Renal cortex interstitium (tissue), 15 donors: ENCODE measurements at places on chromosomes 6 and 20. TPM values are rescaled to one million over a fixed set of nuclear protein-coding genes. Genes with fewer than 3 reads are reported as not detected.

Gene REPS1
- polyA plus RNA-seq, result 75.4 TPM

Gene ARFGAP1
- polyA plus RNA-seq, result 76.1 TPM

Gene LCA5
- 11.0 TPM for polyA plus RNA-seq

Gene KCNQ5
- 0.22 TPM for polyA plus RNA-seq

Gene DACT2
- polyA plus RNA-seq, result 22.6 TPM

GRCh38 chr6:147054871-147055270 lies 149.3 kb upstream of the STXBP5 start:
- DNase-seq, result no peak

DNA sequence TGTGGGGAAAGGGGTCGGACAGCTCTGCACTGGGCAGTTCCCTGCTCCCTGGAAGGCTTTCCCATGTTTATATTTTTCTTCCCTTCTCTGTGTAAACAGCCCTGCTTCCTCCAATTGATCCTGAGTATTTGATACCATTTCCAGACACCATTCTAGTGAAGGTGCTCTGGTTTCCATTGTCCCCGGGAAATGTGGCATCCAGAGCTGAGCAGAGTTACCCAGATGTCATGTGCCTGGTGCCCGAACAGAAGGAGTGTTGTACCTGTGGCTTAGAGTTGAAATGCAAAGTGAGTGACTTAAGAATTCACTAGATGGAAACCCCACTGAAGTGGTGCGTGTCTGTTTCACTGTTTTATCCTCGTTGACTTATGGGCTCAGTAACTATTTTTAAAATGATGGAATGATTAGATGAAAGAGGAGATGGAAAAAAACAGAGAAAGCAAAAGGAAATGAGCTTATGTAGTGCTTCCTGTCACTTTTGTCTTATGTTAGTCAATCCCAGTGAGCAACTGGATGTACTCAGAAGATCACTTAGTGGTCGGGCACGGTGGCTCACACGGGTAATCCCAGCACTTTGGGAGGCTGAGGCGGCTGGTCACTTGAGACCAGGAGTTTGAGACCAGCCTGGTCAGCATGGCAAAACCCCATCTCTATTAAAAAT lies 83.8 kb downstream of the SASH1 start:
- no peak for DNase-seq

- no peak for DNase-seq
Observed at GRCh38 chr6:3457710-3458602, 1.1 kb upstream of the SLC22A23 start.

GRCh38 chr6:129790785-129791184 lies 70.3 kb downstream of the TMEM244 start:
- DNase-seq, result no peak

- DNase-seq, result no peak
Observed at GRCh38 chr20:37007898-37008649, 56.6 kb upstream of the SAMHD1 start.

GRCh38 chr6:34474754-34475153 lies 8.9 kb downstream of the PACSIN1 start:
- DNase-seq, result no peak

- no peak for DNase-seq
Observed at GRCh38 chr20:1588533-1589460, 31.0 kb downstream of the SIRPB1 start.

DNA sequence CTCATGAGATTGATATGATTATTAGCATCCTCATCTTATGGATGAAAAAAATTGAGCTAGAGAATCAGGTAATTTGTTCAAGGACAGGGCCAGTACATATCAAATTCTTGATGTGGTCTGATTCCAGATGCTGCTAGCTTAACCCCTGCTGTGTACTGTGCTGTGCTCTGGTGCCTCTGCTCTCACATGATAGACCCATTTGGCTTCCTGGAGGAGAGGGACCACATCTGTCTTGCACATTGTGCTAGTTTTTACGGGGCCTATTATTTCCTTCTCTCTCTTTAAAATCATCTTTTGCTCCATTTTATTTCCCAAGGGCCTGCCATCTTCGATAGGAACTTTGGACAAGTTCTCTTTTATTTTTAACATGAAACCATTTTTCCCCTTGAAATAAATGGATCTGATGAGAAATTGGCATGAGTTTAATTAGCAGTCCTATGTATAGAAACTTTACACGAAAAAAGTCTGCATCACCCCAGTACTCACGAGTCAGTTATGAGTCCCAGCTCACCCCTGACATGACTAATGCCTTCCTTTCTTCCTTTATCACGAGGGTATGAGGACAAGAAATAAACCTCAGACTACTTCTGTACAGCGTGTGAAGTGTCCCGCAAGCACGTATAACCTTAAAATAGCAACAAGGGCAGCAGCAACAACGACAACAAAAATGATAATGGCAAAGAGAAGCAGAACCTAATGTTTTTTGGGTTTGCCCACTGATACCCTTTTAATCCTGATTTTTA lies 26.5 kb downstream of the CD109 start:
- no peak for DNase-seq

GRCh38 chr6:105790635-105791034 lies 295.5 kb upstream of the PRDM1 start:
- no peak for DNase-seq

GRCh38 chr6:89807581-89807980 lies 12.0 kb downstream of the MDN1 start:
- no peak for DNase-seq

DNA sequence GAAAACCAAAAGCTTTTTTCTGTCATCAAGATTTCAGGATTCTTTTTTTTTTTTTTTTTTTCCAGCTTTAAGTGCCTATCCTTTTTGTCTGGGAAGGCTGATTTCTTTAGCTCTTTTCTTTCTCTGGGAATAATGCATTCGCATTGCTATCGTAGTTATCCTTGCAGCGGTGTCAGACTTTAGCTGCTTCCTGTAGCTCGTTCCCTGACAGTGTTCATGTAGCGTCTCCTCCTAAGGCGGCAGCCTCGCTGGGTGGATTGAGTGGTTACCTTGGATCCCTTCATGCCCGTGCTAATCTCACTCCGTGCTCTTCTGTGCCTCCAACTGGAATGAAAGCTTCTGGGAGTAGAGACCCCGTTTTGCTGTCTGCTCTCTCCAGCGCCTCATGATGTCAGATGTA lies 43.1 kb downstream of the UST start:
- no peak for DNase-seq

DNA sequence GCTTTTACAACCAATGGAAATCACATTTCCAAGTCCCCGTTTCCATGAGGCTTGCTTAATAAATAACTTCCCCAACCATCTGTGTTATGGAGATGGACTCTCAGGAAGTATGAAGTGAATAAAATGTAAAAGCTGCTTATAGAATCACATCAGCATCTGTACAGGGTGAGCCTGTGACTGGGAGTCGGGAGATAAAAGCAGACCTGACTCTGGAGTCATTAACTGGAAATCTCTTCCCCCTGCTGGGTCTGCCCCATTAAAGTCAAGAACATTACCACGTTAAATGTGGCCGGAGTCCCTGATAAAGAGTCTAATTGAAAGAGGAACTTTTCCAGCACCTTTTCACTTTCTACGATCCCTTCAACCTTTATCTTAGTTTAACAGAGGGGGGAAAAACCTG lies 368.5 kb downstream of the DOK5 start:
- DNase-seq, result no peak

DNA sequence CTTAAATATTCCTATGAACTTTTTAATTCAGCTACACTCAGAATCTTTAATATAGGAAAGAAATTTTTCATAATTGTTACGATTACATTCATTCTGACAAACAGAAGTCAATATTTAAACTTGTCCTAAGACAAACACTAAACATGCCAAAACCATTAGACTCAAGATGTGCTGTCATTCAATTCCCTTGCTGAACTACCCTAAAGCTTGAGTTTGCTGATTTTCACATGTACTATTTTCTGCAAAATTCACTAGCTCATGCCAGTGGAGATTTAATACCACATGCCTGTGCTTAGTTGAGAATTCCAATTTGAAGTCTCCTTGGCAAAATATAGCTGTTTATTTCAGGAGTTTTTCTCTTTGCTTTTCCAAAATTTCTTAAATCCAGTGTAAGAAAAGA lies 448.0 kb downstream of the COL12A1 start:
- DNase-seq, result no peak

- no peak for DNase-seq
Observed at GRCh38 chr6:75081047-75081446, 124.8 kb downstream of the COL12A1 start.

GRCh38 chr6:50655848-50656453 lies 57.4 kb upstream of the TFAP2D start:
- DNase-seq, result no peak

DNA sequence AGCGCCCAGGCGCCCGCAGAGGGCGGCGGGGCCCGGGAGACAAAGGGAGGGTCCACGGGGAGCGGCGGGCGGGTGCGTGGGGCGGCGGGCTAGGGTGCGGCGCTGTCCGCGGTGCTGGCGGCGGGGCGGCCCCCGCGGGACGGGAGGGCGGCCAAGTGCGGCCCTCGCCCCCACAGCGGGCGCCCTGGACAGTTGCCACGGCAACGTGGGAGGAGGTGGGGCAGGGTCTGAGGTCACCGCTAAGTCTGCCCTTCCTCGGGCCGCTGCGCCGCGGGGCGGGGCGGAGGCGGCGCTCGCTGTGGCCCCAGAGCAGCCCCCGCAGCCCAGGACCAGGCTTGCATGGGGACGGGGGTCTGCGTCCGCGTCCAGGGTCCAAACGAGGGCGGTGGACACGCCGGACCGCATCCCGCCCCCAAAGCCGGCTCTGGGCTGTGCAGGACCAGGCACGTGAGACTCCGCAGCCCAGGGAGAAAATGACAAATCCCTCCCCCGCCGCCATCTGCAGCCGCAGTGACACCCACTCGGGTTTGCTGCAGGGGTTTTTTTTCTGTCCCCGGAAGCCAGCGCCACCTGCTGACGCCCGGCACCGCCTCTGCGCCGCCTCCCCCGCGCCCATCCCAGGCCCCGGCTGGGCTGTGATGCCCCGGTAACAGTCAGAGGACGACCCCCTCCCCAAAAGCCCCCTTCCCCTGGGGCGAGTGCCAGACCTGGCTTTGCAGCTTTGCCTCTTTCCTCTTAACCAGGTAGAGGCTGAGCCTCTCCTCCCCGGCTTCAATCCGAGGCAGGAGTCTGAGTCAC lies 36.8 kb downstream of the YTHDF1 start:
- no peak for DNase-seq

GRCh38 chr20:35007413-35007812 lies 51.7 kb downstream of the MYH7B start:
- no peak for DNase-seq

DNA sequence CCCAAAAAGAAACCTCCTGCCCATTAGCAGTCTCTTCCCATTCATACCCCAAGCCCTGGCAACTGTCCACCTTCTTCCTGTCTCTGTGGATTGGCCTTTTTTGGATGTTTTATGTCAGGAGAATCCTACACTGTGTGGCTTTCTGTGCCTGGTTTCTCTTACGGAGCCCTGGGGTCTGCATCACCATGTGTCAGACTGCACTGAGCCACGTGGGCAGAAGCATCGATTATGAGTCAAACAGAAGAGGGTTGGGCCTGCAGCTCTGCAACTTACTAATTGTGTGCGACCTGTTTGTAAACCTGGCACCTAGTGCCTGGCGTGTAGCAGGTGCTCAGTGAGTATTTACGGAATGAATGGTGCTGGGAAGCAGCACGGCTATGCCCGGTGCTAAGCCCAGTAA lies 62.6 kb downstream of the IGF2R start:
- DNase-seq, result no peak

DNA sequence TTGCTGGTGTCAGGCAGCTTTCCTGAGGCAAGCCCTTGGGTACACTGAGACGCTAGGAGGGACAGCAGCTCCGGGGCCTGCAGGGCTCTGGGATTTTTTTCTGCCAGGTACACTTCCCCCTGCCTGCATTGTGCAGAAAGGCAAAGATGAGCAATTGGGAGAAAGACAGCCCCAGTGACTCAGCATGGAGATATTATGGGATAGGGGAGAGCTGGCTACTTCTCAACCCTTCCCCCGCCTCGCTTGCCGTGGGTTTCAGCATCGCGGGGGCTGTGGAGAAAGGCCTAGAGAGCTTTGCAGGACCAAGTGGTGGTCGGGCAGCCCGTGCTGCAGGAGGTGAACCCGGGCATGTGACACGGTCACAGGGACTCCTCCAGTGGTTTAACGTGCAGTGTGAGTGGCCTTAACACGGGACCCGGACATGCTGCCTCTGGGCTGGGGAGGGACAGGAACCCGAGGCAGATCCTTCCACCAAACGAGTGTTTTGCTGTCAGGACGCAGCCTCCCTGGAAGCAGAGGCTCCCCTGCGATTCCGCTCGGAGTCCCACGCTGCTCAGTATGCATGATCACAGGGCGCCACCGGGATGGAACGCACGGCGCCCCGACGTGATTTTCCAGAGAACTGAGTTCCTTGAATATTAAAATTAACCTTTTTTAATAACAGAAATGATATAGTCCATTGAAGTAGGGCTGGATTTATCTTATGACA lies 139.9 kb downstream of the CDH4 start:
- no peak for DNase-seq

DNA sequence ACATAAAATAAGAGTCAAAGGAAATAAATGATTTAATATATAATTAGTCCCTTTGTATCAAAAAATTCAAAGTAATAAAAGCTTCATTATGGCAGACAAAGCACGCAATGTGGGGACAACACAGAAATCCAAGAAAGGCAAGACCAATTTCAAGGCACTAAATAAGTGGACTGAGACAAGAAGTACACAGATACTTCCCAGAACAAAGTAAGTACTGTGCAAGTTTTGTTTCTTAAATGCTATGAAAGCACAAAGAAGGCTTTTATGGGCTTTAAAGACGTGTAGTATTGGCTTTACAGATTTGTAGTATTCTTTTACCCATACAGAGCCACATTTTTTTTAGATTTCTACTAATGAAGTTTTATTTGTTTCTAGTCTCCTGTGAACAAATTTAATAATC lies 174.6 kb downstream of the TRDN start:
- no peak for DNase-seq

GRCh38 chr6:56526860-56527544 lies 115.7 kb downstream of the DST start:
- DNase-seq, result no peak

DNA sequence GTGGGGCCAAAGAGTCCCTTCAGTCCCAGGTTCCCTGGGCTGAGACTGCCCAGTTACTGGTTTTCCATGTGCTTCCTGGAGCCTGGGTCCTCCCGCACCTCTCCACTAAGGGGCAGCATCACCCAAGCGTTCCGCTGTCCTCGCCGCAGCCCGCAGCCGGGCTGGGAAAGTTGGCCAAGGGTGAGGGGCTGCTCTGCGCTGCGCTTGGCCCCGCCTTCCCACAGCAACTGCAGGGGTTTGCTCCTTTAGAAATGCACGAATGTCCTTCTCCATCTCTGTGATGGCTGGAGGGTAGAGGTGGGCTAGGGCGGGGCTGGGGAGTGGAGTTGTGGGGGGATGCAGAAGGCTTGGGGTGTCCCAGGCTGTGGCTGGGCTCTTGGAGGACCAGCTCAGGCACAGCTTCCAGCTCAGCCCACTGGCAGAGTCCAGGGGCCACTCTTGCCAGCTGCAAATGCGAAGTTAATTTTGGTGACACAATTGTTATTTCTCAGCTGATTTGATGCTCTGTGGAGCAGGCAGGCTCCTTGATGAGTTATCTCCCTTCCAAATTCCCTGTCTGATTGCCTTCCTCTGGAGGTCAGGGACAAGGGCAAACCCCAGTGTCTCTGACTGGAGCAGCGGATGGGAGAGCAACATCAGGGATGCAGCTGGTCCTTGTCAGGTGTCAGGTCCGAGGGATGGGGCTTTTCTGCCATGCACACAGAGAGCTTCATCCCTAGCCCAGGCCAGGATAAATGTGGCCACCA lies 63.2 kb downstream of the NOL4L start:
- DNase-seq, result no peak
